ENCODE measurements at places on chromosomes 3 and 15. TPM values are rescaled to one million over a fixed set of nuclear protein-coding genes. Genes with fewer than 3 reads are reported as not detected.
A peak's percentile ranks its signal among the peaks of the same experiment; 100 is the strongest.

DNA sequence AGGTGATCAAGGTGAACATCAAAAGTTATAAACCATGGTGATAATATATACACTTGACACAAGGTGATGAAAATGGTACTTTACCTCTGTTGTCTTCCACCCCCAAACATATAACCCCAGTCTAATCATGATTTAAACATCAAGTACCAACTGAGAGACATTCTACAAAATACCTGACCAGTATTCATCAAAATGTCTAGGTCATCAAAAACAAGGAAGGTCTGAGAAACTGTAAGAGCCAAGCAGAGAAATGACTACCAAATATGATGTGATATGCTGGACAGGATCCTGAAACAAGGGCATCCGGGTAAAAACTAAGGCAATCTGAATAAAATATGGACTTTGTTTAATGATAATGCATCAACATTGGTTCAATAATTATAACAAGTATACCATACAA, 27.8 kb downstream of the EDC3 start:
- no peak for DNase-seq

DNA sequence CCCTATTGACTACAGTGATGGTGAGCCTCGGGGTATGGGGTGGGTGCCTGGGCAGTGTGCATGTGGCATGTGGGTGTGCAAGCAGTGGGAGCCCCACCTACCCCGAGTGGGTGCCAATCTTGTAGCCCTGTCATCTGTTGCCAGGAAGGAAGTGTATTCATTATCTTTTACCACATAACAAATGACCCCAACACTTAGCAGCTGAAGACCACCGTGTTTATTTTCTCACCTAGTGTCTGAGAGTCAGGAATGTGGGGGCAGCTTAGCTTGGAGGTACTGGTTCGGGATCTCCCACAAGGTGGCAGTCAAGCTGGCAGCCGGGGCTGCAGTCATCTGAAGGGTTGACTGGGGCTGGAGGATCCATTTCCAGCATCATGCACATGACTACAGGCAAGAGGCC, 21.7 kb downstream of the XYLB start:
- no peak for DNase-seq

DNA sequence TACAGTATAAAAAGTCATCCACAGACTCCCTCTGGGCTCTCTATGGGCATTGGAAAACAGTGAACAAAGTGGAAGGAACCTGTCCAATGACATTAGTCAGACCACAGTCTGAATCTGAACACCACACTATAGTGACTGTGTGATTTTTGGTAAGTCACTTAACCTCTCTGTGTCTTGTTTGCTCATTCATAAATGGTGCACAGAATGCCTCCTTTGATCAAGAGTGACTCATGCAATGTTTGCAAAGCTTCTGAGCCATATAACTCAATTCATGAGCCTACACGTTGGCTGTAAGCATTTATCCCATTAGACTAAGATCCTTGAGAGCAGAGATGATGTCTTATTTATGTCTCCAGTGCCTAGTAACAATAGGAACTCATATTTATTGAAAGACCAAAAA, 46.7 kb downstream of the SV2B start:
- DNase-seq, result no peak

DNA sequence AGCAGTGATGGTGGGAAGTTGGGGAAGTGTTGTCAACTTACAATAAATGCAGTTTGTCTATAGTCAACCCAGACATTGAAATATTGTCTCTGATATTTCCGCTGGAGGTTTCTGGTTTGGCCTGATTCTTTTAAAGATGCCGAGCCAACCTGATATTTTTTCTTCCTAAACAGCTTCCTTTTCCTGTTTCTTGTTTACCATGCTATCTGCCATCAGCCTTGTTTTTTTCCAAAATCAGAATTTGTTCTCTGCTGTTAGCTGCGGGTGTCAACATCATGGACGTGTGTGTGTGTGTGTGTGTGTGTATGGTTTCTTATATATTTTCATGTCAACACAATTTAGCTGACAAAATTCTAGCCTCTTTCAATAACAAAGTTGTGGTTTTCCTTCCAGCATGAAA, 41.2 kb upstream of the XCR1 start:
- no peak for DNase-seq

DNA sequence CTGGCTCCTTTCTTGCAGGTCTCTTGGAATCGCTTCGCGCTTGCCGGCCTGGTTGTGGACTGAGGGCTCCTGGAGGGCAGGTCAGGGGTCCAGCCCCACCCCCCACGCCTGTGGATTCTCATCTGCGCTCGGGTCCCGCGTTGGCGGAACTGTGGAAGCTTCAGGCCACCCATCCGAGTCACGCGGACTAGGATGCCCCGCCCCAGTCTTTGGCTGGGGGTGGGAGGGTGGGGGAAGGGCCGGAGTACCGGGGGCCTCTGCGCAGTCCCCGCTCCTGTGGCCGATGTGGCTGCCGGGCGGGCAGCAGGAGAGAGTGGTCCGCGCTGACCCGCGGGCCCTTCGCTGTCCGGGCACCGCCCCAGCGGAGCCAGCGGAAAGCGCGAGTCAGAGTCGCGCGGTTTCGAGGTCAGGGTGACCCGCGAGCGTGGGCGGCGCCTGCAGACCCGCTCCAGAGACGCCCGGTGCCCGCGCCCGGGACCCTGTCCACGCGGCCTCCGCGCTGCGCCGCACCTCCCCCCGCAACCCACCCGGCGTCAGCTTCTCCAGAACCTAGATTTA, 114.2 kb downstream of the KLF13 start:
- no peak for DNase-seq

DNA sequence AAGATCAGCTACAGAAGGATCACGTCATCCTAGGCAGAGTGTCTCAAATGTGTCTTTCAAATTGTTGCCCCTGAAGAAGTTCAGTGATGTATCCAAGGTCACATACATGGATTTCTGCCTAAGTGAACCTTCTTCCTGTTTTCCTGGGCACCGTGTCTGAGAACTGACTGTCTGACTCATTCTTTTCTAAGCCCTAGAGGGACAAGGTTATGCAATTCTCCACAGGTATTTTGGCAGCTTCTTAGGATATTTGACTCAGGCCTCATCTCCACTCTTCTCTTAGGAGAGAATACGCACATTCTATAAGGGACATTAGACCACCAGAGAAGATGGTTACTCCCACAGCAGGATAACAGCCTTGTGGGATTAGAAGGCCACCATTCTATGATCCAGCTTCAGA, 391.9 kb upstream of the THBS1 start:
- peak; percentile 84 for DNase-seq

- DNase-seq, result no peak
Observed at GRCh38 chr3:98584547-98584946, 8.9 kb downstream of the CPOX start.

- DNase-seq, result no peak
Observed at GRCh38 chr3:160697637-160698380, 20.8 kb downstream of the ARL14 start.

DNA sequence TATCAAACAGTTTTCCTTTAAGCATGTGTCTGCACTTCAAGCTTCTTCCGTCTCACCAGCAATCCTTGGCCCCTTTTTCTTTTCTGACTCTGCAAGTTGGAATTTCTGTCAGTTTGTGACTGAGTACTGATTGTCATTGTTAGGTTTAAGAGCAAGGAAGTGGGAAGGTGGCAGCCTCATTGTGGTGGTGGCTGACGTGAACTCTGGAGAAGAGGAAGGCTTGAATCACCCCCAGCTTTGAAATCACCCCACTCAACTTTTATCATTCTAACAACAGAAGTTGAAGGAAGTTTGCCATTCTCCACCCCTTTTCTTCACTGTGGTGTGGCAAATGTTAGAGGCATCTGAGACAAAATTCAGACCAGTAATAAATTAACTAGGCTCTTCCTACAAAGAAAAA, 231.6 kb upstream of the AGTR1 start:
- DNase-seq, result no peak

DNA sequence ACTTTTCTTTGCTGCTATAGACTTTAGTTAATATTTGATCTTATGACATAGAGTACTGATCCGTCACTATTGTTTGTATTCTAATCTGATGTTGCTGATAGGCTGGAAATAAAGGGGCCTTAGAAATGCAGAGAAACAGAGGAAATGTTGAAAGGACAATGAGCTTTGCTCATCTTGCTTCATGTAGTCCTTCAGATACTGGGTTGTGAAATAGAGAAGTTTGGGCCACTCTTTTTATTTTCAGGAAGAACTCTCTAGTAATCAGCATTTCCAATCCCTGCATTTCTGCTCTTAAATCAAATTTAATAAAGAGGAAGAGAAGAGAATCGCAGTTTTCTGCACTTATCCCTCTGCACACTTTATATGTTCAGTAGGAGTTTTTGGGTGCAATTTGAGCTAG, 192.8 kb upstream of the THBS1 start:
- no peak for DNase-seq

GRCh38 chr15:40146037-40146436, 14.8 kb upstream of the BUB1B start:
- no peak for DNase-seq

GRCh38 chr3:80770106-80771074, 991.1 kb downstream of the GBE1 start:
- DNase-seq, result no peak

DNA sequence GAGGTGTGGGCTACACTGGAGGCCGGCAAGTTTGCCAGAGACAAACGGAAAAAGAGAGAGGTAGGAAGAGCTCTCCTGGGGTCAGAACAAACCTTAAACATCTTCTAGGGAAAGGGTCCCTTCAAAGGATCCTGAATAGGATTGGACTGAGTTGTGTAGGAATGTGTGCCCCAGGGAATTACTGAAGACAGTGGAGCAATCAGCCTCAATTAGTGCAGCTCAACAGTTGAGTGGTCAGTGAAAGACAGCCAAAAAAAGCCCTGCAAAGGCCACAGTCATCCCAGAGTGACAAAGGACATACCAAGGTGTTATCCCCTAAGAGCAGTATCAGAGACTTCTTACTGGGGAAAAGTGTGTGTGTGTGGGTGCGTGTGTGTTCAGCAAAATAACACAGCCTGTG, 70.3 kb downstream of the NUP210 start:
- DNase-seq, result no peak

GRCh38 chr3:154464440-154465190, 34.6 kb upstream of the GPR149 start:
- DNase-seq, result no peak

- no peak for DNase-seq
Observed at GRCh38 chr3:43366885-43367284, 80.5 kb downstream of the SNRK start.

- DNase-seq, result no peak
Observed at GRCh38 chr15:25435474-25436243, 3.2 kb downstream of the UBE3A start.

DNA sequence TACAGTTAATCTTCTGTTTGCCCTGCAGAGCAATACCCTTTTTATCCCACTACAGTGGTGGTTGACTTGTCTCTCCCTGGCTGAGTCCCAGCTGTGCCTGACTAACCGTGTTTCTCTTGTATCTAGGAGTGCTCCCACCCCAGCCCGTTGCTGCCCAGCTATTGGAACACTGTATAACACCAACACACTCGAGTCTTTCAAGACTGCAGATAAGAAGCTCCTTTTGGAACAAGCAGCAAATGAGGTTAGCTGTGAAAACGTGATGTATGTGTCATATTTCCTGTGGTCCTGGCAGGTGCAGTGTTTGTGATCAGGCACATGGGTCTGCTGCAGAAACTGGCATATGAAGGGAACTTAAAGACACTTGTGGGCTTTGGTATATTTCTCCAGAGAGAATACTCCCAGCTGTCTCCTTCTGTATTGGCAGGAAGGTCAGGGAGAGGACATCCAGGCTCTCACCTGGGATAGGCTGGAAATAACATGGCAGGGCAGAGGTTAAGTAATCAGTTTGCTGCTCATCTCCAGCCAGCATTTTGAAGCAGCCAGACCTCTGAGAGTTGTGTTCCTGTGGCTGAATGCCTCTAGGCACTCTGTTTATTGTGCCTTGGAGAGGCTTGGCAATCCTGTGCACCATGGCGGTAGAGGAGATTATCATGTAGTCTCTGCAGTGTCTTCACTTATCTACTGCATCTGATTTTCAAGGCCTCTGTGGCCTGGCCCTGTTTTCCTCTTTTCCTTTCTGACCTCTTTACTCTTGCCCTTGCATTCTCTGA, 34.8 kb downstream of the ATG7 start:
- no peak for DNase-seq

DNA sequence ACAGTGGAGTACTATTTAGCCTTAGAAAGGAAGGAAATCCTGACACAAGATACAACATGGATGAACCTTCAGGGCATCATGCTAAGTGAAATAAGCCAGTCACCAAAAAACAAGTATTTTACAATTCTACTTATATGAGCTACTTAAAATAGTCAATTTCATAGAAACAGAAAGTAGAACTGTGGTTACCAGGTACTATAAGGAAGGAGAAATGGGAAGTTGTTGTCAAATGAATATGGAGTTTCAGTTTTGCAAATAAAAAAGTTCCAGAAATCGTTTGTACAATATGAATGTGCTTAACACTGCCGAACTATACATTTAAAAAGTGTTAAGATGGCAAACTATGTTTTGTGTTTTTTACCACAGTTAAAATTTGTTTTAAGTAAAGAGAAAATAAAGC, 26.8 kb downstream of the TRANK1 start:
- no peak for DNase-seq

- DNase-seq, result peak; percentile 65
Observed at GRCh38 chr3:177050501-177051237, 146.6 kb downstream of the TBL1XR1 start.

DNA sequence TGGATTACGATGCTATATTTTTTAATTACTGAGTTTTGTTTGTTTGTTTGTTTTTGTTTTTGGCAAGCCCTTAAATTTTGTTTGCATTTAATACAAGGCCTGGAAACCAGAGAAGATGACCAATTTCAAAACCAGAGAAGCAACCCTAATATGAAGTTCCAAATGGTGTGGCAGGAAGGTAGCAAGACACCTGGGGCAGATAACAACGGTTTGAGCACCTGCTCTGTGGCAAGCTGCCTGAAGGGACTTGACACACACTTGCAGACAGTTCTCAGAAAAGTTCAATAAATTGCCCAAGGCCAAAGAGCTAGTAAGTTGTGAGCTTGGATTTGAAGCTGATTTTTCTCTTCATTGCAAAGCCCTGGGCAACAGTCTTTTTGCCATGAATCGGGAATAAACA, 151.2 kb upstream of the UBE2E1 start:
- DNase-seq, result no peak

DNA sequence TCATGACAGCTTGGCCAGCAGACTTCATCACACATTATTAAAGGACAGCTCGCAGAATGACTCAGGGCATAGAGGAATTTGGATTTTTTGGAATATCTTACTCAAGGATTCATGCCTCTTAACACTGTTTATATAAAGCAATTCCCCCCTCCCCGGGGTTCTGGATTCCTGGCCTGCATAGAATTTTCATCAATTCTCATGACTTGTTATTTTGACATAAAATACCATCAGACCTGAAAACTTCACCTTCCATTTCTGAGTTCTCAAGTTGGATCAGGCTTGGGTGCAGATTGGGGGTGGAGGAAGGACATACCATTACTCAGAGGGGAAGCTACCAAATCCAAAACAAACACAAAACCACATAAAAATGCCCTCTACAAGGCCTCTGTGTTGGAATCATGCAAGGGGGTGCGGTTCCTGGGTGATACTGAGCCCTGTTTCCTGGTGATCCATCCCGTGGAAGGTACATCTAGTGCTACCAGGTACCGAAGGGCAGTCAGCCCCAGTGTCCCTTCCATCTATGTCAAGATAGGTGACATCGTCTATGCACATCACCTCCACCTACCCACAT, 95.3 kb downstream of the DAPK2 start:
- no peak for DNase-seq

Gene SLC4A7
- 48.0 TPM for total RNA-seq

Gene COL8A1
- 98.6 TPM for total RNA-seq

Gene CGNL1
- total RNA-seq, result 25.7 TPM

Gene FILIP1L
- 20.7 TPM for total RNA-seq

Gene SMAD6
- total RNA-seq, result 7.5 TPM

Gene SPESP1
- 1.9 TPM for total RNA-seq

Gene UBA3
- total RNA-seq, result 59.2 TPM

Gene CXCR6
- not detected for total RNA-seq

Gene ANKUB1
- under 0.01 TPM for total RNA-seq

Gene LRRC28
- 7.4 TPM for total RNA-seq

Gene WDR49
- 0.13 TPM for total RNA-seq

All from dermis microvascular lymphatic vessel endothelial cell (primary cell).